ENCODE measurements at places on chromosomes 4 and X. TPM values are rescaled to one million over a fixed set of nuclear protein-coding genes. Genes with fewer than 3 reads are reported as not detected.

The GPR50 gene
- not detected for polyA plus RNA-seq

- no peak for DNase-seq
Observed at GRCh38 chrX:55135171-55135570, 46.4 kb downstream of the PAGE2 start.

DNA sequence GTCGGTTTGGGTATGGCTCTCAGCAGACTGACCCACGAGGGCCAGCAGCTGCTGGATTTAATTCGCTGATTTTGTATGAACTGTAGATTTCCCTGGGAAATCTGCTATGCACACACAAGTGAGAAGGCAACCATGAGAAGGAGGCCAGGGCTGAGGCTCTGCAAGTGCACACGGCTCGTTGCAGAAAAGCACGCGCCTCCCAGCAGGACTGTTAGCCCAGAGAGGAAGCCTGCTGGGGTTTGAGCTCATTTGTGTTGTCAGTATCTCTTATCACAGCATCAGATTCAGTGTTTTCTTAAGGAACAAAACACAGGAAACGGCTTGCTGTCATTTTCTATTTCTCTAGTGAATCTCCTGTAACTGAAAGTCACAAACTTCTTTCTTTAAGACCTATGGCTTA, 296.2 kb upstream of the FAT1 start:
- no peak for DNase-seq

- DNase-seq, result no peak
Observed at GRCh38 chrX:9122519-9123245, 88.8 kb upstream of the FAM9B start.

- DNase-seq, result no peak
Observed at GRCh38 chr4:73259571-73260090, 1.0 kb upstream of the ANKRD17 start.

DNA sequence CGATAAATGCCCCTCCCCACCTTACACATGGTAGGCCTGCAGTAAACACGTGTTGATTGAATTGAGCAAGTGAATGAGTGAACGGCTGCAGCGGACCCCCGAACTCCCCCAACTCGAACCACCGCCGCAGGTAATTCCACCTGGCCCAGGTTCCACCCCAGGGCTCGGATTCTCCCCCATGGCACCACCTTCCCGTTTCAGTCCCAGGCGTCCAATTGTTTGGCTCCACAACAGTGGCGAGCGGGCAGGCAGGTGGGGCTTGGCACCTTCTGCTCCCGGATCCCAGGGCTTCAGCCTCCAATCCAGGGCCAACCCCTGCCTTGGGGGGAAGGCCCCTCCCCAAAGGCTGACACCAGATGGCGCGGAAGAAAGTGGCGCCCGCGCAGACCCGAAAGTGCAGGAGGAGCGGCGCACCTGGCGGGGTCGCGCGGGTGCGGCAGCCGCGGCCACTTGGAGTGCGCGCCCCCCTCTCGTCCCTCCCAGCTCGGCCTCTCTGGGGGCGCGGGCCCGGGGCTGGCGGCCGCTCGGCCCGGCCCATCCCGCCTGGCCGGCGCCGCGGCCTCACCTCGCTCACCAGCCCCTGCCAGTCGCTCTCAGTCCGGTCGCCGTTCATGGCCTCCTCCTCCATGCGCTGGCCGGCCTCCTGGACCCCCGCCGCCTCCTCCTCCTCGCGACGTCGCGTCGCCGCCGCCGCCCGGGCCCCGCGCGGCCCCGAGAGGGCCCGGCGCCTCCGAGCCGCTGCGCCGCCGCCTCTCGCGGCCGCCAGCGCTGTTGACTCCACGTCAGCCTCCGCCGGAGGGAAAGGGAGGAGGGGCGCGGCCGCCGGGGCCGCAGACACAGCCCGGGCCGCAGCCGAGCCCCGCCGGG, at the start of gene CCDC149:
TSS of gene CCDC149 (minus strand) at position 791 of the 867 bp plus-strand sequence. CDS start at position 613, 178 bp downstream.
- DNase-seq, result no peak

DNA sequence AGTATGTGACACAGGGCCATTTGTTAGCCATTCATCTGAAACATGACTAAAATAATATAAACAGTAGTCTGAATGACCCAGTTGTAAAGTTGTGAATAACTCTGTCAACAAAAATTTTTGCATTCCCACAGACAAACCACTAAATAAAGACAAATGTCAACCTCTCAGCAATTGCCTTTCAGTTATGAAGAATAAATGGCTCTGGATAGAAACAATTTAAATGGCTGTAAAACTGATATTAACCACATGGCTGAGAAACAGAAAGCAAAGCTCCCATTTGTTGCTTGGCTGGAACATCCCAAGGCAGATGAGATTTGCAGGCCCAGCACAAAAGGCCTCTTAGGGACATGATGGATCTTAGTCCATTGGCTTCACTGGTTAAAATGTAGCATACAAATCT, 296.3 kb downstream of the GALNTL6 start:
- no peak for DNase-seq
